ENCODE measurements at places on chromosomes 16 and 17.

- DNase-seq, result no peak
Observed at GRCh38 chr17:77294761-77295160, 154.0 kb downstream of the SEC14L1 start.

- no peak for DNase-seq
Observed at GRCh38 chr16:46649588-46650253, 28.5 kb upstream of the SHCBP1 start.

GRCh38 chr16:64364894-64365293 lies 757.0 kb downstream of the CDH11 start:
- DNase-seq, result no peak

- DNase-seq, result no peak
Observed at GRCh38 chr17:43975898-43976297, 22.2 kb upstream of the PYY start.

DNA sequence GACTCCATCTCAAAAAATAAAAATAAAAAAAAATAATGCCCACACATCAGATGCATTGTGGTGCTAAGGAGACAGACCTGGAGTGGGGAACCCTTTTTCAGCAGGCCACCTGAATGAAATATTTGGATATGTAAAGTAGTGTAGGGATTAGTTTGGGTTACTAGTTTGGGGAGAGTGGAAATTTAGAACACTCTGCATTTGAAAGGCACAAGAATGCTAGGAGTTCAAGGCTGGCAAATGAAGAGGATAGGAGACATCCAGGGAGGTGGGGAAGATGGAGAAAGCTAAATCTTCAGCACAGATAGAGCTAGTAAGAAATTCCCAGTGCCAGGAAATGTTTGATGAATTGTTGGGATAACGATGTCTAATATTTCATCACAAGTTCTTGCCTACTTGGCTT lies 298.3 kb upstream of the ERCC4 start:
- DNase-seq, result no peak

DNA sequence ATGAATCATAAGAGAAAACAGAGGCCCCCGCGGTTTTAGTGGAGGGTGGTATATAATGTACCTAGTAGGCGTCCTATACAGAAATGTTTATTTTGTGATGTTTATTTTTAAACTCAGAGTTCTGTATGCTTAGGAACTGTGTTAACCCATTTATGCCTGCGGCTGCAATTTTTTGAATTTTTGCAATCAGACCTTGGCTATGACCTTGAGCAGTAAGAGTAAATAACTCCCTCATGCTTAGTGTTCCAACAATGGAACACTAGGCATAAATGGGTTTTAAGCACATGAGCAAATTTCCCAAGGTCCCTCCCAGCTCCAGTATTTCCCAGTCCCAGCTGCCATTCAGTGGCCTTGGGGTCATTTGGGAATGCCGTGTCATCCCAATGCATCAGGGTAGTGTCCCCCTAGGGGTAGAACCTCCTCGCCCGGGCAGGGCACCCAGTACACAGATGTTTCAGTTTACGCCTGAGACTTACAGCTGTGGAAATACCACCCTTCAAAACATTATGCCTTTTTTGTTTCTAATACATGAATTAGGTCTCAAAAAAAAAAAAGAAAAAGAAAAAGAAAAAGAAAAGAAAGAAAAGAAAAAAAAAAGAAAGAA lies 605.8 kb upstream of the CDH11 start:
- DNase-seq, result no peak

GRCh38 chr16:51818342-51818944 lies 667.4 kb upstream of the SALL1 start:
- DNase-seq, result peak; percentile 6

GRCh38 chr17:28346746-28347246 lies 10.5 kb downstream of the POLDIP2 start:
- no peak for DNase-seq

DNA sequence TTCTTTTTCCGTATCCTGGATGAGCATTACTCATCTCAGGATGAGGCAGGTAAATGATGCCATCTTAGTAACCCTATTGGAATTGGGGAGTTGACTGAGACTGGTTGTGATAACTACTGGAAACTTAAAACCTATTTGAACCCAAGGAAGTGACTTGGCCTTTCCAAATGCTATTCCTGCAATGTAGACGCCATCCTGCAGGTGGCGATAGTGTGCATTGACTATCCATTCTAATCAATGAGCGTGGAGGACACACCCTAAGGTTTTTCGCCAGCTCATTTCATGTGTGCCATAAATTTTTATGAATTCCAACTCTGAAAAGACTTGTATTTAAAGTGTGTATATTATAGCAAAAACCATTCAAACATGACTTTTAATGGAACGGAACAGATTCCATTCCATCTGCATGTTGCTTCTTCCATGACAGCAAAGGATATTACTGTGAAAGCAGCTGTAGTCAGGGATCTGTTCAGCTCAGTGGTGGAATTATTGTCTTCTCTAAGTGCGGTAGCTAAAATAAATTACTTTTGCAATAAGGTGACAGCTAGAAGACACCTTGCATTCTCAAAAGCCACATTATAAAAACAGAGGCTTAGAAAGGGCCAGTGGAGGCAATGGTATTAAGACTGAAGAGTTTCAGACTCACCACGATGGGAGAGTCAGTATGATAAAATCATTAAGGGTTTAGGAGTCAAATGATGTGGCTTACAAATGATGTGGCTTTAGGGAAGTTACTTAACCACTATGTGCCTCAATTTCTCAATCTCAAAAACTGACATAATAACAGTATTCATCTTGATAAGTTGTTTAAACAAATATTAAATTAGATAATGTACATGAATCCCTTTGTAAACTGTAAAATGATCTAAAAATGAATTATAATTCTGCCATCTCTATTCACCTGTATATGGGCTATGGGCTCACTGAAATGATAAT lies 55.5 kb downstream of the SYT17 start:
- no peak for DNase-seq

DNA sequence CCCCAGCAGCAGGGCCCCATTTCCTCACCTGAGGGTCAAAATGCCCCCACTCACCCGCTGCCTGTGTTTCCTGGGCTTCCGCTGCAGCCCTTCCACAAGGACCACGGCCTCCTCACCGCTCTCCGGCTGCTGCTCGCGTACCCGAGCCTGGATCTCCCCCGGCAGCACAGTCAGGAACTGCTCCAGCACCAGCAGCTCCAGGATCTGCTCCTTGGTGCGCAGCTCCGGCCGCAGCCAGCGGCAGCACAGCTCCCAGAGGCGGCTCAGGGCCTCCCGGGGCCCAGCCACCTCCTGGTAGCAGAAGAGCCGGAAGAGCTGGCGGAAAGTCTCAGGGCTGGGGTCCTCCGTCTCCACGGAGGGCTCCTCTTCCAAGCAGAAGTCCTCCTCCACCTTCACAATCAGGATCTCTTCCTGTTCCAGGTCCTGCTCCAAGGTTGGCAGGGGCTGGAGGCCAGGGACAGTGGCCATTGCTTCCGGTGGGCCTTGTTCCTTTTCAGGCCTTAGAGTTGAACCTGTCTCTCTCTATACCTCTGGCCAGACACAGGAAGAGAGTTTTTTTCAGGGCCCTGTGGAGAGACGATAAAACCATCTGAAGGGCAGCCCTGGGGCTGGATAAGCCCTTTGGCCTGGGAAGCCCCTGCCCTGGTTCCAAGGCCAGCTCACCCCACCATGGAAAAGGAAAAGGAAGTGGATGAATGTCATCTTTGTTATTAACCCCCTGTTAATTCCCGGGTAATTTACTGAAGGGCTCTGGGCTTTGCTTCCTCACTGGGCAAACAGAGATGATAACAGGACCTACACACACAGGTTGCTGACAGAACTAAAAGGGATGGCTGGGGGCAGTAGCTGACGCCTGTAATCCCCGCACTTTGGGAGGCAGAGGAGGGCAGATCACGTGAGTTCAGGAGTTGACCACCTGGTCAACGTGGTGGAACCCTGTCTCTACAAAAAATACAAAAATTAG lies 1.2 kb downstream of the ZNF500 start:
- DNase-seq, result no peak

GRCh38 chr17:35764123-35764991 lies 3.7 kb downstream of the C17orf50 start:
- DNase-seq, result peak; percentile 74

- DNase-seq, result no peak
Observed at GRCh38 chr16:31193874-31194273, 8.7 kb downstream of the PYCARD start.

GRCh38 chr17:3798273-3799180 lies 2.5 kb downstream of the ITGAE start:
- DNase-seq, result no peak

DNA sequence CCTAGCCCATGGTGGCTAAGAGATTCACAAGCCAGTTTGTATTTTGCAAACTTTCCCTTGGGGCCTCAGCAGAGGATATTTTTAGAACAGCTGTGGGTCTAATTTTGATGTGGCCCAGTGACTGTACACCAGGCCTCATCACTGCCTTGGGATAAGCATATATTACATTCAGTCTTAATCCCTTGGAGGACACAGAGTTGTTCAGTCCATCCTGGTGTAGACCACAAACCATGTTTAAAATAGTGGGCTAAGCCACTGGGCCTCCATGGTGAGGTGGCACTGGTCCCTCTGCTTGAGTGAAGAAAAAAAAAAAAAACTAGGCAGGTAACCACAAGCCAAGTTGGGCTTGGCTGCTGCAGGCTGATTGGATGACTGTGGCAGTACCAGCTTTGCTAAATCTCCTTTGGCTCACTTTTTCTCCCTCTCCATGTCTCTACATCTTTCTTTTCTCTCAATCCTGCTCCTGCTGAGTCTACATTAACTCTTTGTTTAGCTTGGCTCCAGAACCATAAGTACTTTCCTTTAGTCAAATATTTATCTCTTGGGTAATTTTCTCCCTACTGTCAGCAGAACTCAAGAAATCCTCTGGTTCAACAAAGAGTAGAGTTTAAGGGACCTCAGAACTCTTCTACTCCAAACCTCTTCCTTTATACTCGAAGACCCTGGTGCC lies 120.0 kb upstream of the TBX2 start:
- DNase-seq, result no peak

Measured in DMS 273 treated with DMSO at 0.1 percent for 48 hours (cell line).